NCI-H2227 treated with DMSO at 0.1 percent for 48 hours (cell line): ENCODE measurements at places on chromosomes 1 and 21.

DNA sequence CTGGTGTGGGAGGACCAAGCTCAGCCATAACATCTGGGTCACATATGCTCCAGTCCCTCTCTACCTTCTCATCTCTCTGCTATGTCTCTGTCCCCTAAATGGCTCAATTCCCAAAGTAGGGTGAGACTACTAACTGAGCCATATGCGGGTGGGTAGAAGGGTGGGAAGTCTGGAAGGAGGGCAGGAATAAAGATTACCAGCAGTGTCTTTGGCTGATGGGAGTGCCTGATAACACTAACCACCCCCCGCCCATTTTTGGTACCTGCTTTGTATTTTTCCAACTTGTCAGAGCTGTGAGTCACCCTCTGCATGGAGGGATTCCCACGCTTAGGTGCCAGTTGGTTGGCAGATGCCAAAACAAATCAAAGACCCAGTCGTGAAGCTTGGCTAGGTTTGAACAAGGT is 14.9 kb upstream of the SSBP3 start:
- no peak for DNase-seq

DNA sequence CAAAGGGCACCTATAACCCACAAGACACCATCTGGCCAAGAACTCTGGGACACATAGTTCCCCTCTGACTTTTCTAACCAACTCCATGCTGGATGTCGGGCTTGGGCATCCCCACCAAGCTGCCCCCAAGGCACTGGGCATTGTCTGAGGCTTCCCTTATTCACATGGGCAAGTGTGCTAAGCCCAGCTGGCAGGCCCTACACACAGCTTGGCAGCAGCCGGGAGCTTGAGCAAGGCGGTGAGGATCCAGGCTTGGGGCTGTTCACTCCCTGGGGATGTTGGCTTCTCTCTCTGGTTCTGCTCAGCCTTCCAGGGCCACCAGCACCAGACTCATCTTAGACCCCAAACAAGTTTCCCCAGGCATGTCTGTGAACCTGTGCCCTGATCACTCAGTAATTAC is 138.3 kb upstream of the KAZN start:
- no peak for DNase-seq

- no peak for DNase-seq
These were observed 14.9 kb downstream of the ZYG11A start for GRCh38 chr1:52857443-52857842.

DNA sequence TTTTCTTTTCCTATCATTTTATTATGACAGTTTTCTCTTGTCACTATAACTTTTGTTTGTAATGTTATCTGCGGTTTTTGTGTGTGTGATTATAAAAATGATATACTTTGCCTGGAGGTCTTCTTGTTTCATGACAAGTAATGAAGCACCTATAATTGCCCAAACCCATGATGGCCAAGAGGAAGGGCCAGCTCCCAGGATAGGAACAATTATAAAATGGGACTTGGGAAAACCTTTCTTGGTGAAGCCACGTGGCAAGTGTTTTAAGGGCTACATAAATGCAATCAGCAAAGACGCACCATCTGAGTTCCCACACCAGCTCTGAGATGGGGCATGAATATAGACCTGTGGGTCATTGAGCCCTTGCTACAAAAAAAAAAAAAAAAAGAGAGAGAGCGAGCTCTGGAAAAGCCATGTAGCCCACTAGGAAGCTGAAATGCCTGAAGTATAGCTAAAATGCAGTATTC is 462.6 kb upstream of the RUNX1 start:
- no peak for DNase-seq

GRCh38 chr1:167115655-167116054 is 21.8 kb downstream of the STYXL2 start:
- no peak for DNase-seq

DNA sequence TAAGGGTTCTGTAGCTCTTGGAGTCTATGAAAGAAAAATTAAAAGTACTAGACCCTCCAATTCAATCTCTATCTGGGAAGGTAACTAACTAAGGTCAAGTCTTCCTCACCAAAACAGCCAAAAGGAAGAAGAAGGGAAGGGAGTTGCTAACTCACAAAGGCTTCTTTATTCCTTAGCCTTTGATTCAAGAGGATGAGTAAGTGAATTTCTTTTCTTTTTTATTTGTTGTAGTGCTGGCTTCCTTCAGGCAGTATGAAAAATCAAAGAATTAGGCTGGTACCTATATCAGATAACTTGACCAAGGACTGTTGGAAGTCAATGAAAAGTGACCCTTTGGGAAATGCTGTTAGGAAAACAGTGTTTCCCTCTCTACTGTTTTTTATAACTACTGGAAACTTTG is 144.4 kb upstream of the NRIP1 start:
- DNase-seq: no peak

DNA sequence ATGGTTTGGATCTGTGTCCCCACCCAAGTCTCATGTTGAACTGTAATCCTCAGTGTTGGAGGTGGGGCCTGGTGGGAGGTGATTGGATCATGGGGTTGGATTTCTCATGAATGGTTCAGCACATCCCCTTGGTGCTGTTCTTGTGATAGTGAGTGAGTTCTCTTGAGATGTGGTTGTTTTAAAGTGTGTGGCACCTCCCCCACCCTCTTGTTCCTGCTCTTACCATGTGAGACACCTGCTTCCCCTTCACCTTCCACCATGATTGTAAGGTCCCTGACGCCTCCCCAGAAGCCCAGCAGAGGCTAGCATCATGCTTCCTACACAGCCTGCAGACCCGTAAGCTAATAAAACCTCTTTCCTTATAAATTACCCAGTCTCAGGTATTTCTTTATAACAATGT is 55.8 kb downstream of the SUSD4 start:
- no peak for DNase-seq

- no peak for DNase-seq
These were observed 25.9 kb downstream of the COL6A1 start for GRCh38 chr21:46007492-46007868.
